ENCODE measurements at places on chromosomes 13 and 19.

- no peak for DNase-seq
These were observed 7.4 kb downstream of the SLC35E1 start for GRCh38 chr19:16564842-16565241.

DNA sequence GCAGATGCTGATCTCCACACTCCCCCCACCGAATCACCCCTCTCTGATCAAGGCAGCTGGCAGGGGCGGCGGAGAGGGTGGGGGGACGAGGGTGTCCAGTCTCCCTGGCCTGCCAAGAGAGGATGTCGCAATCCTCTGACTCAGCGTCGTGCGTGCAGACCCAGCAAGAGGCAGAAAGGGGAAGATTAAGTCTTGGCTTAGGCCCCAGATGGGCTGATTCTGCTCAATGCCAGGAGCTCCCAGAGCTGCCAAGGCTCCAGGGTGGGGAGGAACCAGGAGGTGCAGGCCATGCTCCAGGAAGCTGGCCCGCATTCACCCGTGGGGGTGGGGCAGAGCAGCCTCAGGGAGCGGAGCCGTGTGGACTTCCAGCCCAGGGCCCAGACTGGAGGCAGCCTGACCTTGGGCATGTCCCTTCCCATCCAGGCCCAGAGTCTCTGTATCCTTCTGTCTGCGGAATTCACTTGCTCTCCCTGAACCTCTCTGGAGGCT, 6.6 kb upstream of the BCL3 start:
- no peak for DNase-seq

DNA sequence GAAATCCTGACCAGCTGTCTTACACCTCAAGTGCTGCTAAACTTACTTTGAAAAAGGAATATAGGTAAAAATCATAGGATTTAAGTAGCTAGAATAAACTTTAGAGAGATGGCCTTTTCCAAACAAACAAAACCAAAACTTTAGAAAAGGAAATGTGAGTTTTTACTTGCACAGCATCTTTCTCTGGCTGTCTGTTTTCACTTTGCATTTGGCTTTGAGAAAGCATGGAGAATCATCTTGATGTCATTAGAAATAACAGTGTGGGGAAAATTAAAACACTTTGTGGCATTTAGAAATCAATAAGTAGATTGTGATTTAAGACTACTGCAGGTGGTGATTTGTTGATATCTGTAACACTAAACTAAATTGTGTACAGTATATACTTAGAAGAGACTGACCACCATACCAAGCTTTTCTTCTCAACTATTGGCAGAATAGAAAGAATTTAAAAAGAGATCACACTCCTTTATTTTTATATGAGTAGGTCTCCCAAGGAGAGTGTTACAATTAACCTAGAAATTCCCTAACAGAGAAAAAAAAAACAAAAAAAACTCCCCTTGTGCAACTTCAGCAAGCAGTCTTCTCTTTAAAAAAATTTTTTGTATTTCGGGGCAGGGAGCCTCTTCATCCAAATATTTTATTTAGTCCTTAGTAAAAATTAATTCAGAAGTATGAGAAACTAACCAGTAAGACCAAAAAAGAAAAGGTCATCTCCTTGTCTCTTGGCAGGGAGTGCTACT, 6.1 kb downstream of the WDFY2 start:
- no peak for DNase-seq

- no peak for DNase-seq
These were observed 387.2 kb upstream of the ATXN8OS start for GRCh38 chr13:69720278-69720983.

DNA sequence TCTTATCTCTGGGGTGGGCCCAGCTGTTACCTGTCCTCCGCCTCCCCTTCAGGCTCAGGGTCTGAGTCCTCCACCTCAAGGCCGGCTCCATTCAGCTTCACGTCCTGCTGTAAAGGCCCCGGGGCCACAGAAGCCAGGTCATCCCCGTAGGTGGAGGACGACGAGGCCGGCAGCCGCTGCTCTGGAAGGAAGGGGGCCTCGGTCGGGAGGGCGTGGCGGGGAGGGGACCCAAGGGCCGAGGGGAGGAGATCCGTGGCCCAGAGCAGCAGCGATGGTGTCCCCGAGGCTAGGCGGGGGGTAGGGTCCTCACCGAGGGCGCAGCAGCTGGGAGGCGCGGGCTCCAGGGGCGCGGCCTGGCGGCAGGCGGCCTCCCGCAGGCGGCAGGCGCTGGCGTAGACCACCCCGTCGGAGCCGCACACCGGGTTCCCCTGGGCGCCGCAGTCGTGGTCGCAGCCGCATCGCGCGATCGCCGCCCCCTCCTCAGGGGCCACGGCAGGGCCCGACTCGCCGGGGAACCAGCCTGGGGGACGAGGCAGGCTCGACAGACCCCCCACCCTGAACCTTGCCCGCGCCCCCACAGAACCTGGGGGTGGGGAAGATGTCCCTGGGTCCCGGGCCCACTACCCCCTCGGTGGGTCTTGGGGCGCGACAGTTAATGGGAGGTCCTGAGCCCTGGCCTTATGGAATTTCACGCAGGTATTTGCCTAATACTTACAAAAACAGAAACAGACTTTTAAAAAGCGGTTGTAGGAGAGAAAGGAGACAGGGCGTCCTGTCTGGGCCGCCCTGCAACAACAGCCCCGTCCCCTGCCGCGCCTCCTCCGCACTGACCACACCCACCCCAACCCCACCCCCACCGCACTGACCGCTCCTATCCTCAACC, 7.6 kb downstream of the F2RL3 start:
- no peak for DNase-seq

DNA sequence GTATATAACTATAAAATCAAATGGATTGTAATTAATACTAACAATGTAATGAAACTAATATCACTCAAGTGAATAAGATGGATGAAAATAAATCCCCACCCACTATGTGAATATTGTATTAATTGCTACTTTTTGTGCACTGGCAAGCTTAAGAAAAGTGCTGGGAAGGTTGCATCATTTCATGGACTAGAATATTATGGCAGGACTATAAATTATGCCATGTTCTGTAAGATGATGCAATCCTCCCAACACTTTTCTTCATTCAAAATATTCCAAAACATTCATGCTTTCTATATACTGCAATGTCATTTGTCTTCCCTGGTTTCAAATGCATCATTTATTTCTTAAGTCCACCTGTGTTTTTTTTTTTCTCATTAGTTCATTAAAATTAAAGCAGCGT, 457.6 kb upstream of the GPC6 start:
- DNase-seq, result no peak

DNA sequence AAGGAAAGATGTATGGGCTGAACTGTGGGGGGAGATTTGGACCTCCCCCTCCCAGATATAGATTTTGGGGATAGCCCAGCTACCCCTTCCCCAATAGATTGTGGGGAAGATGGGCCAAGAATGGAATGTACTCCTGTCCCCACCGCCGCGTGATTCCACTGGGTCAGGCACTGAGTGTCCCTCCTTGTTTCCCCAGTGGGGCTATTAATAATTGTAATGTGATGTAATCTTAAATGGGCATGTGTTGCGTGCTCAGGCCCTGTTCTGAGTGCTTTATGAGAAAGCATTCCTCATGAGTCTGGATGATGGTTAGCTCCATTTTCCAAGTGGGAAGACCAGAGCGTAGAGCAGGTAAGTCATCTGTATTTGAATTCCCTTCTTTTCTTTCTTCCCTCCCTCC, 1.4 kb downstream of the PSMD8 start:
- no peak for DNase-seq

DNA sequence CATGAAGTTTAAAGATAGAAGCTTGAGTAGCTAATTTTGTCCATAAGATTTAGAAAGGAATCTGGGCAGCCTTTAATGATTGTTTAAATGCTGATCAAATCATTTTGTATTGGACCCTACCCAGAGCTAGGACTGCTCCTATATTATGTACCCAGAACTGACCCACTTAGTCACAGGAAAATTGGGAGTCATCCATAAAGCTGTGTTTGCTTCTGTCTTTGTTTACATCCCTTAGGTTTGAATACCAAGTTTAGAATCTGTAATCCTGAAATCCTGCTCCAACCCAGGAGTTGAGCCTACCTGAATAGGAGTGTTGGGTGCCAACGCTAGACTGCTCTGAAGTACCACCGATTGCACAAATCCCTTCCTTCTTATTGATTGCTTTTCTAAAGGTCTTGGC, 23.8 kb downstream of the LCP1 start:
- DNase-seq, result no peak

DNA sequence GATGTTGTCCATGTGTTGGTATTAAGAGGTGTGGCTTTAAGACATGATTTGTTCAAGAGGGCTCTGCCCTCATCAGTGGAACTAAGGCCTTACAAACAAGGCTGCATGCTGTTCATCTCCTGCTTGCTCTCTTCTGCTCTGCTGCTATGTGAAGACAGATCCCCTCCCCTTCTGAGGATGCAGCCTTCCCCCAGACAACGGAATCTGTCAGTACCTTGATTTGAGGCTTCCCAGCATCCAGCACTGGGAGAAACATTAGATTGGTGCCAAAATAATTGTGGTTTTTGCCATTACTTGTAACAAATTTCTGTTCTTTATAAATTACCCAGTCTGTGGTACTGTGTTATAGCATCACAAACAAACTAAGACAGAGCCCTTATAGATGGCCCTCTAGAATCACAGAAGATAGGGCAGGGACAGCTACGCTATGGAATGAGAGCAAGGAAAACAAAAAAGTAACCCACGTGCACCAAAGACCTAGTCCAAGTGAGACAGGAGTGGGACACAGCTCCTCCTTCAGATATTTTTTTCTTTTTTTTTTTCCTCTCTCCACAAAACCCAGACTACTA, 151.5 kb upstream of the RXFP2 start:
- no peak for DNase-seq

DNA sequence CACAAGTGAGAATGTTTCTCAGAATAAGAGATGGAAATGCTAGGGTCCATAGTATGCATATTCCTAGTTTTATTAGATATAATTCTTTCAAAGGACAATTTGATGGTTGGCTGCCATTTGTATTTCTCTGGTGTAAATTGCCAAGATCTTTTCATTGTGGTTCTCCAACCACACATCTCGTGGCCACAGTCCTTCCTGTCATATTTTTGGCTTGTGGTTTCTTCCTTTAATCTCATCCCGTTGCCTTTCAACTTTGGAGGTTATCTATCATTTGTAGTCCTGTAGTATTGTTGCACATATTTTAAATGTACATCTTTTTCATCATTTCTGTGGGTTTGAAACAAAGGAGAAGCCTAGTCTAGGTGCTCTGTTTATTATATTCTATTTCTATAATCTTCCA, 61.2 kb downstream of the WASF3 start:
- no peak for DNase-seq

- DNase-seq, result no peak
These were observed 89.2 kb downstream of the KCNRG start for GRCh38 chr13:50104493-50104892.

DNA sequence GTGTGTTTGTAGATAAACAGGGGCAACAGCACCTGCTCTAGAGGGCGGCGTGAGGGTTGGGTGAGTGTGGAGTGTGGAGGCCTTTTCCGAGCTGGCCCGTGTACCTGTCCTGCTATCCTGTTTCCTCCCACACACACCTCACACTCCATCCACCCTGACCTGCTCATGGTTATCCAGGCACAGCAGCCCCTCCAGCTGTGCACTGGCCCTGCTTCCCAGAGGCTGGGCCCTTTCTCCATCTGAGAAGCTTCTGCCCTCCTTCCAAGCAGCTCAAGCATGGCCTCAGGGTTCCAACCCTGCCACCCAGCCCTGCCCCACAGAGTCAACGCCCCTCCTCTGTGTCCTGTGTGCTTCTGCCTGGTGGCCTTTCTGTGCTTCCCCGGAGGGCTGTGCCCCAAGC, 86.9 kb downstream of the SOX1 start:
- no peak for DNase-seq

GRCh38 chr13:104143760-104144416, 1077.7 kb upstream of the SLC10A2 start:
- DNase-seq, result no peak

- DNase-seq, result no peak
These were observed 2437.0 kb downstream of the PCDH9 start for GRCh38 chr13:64793131-64793530.

DNA sequence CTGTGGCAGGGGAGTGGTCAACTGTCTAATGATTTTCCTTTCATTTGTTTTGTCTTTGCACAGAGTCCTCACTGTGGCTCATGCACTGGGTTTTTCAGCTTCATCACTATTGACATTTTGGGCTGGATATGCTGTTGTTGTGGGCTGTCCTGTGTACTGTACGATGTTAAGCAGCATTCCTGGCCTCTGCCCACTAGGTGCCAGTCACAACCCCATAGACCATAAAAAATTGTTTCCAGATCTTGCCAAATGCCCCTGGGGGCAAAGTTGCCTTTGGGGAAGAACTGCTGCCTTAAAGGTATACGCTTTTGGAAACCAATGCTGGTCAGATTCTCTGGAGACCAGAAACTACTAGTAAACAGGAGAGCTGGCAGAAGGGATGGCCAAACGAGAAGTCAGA, 310.4 kb downstream of the SPRY2 start:
- no peak for DNase-seq

- no peak for DNase-seq
These were observed 19.8 kb downstream of the UGGT2 start for GRCh38 chr13:96033220-96034015.

DNA sequence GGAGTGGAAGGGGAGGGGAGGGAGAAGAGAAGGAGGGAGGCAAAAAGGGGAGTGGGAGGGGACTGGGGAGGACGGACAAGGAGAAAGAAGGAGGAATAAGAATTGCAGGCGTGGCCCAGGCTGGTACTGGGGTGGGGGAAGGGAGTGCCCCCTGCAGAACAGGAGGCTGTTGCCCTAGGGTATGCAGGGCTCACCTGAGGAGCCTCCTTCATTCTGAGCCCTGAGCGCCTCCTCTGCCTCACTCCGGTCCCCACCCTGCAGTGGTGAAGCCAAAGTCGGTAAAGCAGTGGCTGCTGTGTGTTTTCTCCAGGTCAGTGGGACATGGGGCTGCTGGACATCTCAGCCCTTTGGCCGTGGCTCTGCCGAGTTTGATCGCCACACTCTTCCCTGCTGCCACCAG, 9.1 kb upstream of the CDC16 start:
- no peak for DNase-seq

- DNase-seq, result no peak
These were observed 37.5 kb downstream of the HSPH1 start for GRCh38 chr13:31124204-31124603.

GRCh38 chr19:10724573-10725071, 6.7 kb downstream of the DNM2 start:
- no peak for DNase-seq

- no peak for DNase-seq
These were observed 10.2 kb upstream of the NOP53 start for GRCh38 chr19:47735131-47735530.

DNA sequence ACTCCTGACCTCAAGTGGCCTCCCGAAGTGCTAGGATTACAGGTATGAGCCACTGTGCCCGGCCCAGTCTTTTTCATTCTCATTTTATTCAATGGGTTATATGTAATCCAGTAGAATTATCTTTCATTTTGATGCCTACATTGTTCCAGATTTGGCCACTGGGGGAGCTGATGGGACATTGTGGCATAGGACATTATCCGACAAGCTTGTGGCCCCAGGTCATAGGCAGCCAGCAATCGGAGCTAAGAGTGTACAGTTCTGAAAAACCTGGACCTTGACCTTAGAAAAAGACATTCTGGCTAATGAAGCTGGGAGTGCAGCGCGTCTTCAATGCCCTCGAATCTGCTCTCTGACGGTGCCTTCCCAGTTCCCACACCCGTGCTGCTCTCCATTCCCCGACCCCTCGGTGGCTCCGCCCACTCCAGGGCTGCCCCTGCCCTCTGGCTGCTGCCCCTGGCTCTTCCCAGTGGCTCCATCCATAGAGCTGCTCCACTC, 108.7 kb downstream of the TEX29 start:
- DNase-seq, result peak; percentile 18

GRCh38 chr13:111337206-111337605, 16.8 kb downstream of the TEX29 start:
- DNase-seq, result no peak
